Transverse colon (tissue), 4 donors: ENCODE measurements at places on chromosomes 5 and 9.

GRCh38 chr5:149697001-149697400 lies 33.1 kb upstream of the PPARGC1B start:
- DNase-seq: no peak

GRCh38 chr9:121107029-121107428 lies 32.3 kb downstream of the CNTRL start:
- no peak for DNase-seq

GRCh38 chr9:126480813-126481212 lies 132.9 kb upstream of the LMX1B start:
- DNase-seq: no peak

GRCh38 chr5:146069780-146070099 lies 35.6 kb downstream of the PLAC8L1 start:
- DNase-seq: no peak

DNA sequence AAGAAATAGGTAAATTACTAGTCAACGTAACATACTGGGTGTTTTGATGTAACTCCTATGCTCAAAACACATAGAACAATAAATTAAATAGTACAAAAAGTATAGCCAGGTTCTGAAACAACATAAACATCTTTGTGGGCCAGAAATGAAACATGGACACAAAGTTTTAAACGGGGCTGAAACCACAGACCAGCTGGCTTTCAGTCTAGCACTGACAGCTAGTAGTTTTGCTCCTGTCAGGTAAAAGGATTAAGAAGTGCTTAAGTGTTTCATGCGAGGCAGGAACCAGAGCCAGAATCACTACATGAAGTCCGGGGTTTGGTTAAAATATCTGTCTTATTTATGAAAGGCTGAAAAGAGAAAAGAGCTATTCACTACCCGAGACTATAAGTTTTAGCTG lies 19.5 kb downstream of the DCAF10 start:
- no peak for DNase-seq

GRCh38 chr5:32536246-32536645 lies 49.1 kb upstream of the SUB1 start:
- no peak for DNase-seq
